Dermis microvascular lymphatic vessel endothelial cell (primary cell): ENCODE measurements at places on chromosomes 16 and 17.

DNA sequence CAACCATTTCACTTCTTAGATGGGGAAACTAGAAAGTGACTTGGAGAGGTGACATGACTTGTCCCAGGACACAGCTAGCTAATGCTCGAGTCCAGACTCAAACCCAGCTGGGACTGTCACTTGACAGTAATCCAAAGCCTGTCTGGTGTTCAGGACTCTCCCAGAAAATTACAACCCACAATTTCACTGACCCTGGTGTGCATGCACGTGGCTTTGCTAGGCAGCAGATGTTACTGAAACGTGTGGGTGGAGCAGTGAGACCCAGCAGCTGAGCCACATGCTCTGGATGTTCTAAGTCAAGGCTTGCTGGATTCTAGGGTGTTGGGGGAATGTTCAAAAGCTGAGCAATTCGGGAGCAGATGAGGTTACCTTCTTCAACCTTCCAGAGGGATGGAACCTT lies 364.6 kb downstream of the GRIN2A start:
- no peak for DNase-seq

GRCh38 chr17:78991906-78992532 lies 12.3 kb upstream of the LGALS3BP start:
- no peak for DNase-seq

- no peak for DNase-seq
Observed at GRCh38 chr16:75024594-75024993, 25.8 kb downstream of the ZNRF1 start.

DNA sequence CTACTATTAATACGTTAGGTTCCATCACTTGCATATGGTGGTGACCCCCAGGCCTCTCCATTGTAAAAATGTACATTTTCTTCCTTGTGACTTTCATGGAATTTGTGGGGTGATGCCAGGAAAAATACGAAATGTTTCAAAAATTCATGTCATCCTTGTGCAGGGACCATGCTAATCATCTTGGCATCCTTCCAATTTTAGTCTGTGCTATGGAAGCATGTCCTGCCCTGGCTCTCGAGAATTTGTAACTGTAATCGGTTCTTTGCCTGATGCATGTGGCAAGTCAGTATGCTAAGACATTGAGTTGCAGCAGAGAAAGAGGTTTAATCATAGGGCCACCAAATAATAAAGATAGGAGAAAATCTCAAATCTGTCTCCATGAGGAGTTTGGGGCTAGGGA lies 14.3 kb upstream of the GINS3 start:
- DNase-seq, result peak; percentile 64

- DNase-seq, result no peak
Observed at GRCh38 chr17:64974750-64975317, 55.6 kb upstream of the LRRC37A3 start.

DNA sequence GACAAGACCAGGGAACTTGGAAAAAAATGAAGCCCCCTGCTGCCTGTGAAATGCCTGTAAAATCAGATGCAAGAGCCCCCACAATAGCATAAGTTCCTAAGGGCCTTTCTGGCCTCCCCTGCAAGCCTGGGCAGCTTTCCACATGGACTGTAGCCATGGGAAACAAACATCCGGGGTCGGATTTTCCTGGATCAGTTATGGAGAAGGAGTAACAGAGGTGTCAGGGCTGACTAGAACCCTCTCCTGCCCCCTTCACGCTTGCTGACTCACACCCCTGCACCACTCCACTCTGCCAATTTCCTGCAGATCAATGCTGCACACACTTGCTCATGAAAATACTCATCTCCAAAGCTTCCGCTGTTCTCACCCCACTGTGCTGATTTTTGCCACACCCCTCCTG lies 258.6 kb downstream of the CBLN1 start:
- no peak for DNase-seq

- no peak for DNase-seq
Observed at GRCh38 chr17:33493566-33493965, 200.5 kb upstream of the ASIC2 start.

- DNase-seq, result no peak
Observed at GRCh38 chr16:68231384-68232136, 4.4 kb downstream of the ESRP2 start.
